Hematopoietic multipotent progenitor cell treated with erythropoietin and hydrocortisone succinate and interleukin-3 and kit ligand, for 17 days (in vitro differentiated cells): ENCODE measurements at places on chromosomes 4 and X.

- peak; percentile 5 for DNase-seq
Measured at GRCh38 chrX:152632445-152633097, 5.1 kb upstream of the GABRQ start.

GRCh38 chr4:176432811-176433540 is 113.2 kb downstream of the SPCS3 start:
- DNase-seq: no peak

DNA sequence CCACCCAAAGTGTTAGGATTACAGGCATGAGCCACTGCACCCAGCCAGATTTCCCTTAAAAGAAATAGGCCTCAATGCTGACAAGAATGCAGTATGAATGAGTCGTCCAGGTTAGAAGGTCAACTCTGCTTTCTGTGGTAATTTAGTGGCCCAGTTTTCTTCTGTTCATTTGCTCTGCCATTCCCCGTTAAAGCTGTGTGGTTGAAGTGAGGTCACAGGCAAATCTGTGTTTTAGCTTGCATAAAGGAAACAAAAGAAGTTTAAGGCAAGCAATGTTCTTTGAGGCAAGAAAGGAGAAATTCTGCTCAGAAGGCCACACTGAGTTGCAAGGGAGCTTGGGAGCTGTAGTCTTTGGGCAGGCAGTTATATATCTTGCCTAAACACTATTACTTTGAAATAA is 176.8 kb downstream of the LARP7 start:
- DNase-seq: no peak

DNA sequence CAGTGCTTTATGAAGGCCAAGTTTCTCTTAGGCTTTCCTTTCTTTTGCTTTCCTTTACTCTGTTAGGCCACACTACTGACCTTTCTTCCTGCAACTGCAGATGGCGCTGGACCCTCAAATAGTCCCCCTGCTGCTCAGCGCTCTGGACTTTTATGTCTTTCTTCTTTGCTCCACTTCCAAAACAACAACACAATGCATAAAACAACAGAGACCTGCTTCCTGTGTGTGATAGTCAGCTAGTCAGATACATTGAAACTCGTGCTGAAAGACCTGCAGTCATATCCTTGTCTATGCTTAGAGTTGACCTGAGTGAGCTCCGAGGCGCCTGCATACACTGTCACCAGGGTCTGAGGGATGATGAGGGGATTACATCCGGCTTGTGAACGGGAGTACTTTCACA is 108.9 kb upstream of the TEX13D start:
- no peak for DNase-seq

GRCh38 chr4:109160494-109160893 is 142.0 kb downstream of the COL25A1 start:
- DNase-seq: no peak

DNA sequence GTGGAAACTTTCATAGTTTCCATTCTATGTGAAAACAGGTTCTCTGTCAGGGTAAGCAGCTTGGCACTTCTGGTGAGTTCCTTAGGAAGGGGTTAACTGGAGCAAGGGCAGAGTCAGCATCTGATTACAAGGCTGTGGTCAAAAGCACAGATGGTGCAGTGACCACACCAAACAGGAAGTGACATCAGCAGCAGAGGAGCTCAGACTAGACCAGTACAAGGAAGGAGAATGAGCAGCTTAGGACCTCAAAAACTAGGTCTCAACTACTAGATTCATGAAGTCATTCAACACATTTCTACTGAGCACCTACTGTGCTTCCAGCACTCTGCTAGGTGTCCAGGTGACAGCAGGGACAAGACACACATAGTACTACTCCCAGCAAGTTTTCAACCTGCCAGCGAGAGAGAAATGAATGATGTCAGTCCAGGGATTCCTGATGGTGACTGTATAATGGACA is 130.2 kb downstream of the AMELX start:
- no peak for DNase-seq

DNA sequence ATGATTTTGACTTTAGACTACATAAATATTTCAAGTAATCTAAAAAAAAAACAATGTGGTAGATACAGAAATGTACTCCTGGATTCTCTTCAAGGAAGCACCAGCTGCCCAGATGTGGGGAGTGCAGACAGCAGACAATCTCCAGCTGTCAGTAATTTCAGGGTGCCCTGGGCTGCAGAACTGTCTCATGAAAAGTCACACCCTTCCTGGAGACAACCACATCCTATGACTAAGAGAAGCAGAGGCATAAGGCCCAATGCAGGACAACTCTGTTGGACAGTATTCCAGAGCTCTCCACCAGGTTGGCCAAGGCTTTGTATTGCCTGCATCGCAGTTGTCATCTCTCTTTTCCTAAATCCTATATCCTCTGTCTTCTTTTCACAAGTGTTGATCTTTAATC is 34.4 kb upstream of the BLTP1 start:
- no peak for DNase-seq

DNA sequence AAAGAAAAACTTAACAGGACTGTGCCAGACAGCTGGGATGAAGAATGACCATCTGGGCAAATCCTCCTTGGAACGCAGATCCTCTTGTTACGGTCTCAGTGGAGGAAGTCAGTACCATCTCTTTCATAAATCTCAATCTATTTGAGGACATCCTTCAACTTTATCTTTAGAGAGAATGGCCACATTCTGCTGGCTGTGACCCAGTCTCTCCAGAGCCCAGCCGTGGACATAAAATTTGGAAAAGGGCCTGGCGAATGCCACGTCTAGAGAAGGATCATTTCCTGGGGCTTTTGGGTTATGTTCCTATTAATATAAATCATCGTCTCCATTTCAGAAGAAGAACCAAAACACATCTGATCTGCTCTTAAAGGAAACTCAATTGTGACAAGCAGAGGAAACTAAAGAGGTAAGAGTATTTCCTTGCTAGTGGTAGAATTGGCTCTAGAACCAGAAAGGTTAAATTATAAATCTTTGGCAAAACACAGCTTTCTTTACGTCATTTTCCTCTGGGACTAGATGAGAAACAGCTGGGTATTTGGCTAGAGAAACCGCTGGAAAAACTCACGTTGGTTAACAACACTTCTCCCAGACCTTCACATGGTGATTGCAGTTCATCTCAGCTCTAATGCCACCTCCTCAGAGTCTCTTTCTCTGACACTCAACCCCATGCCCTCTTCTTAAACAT is 164.7 kb downstream of the CHIC2 start:
- no peak for DNase-seq
